ENCODE measurements at places on chromosomes 2 and 18.

- no peak for DNase-seq
Observed at GRCh38 chr2:143759455-143759854, 630.2 kb downstream of the ARHGAP15 start.

- no peak for DNase-seq
Observed at GRCh38 chr2:84969511-84970209, 1.3 kb upstream of the KCMF1 start.

DNA sequence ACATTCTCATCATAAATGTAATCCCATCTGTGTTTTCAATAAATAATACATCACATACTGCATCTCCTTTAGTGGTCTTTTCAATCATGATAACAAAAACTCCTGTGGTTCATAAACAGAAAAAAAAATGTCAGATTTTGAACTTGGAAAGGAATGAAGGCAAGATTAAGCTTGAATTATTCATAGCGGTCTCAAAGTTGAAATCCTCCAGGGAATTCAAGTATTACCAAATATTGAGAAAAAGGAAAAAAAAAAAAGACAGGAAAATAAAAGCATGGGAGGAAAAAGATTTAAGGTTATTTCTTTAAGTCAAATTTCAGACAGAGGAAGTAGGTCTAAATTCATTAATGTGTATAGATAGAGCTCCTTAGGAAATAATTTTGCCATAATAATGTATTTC lies 92.1 kb downstream of the COLEC12 start:
- no peak for DNase-seq

DNA sequence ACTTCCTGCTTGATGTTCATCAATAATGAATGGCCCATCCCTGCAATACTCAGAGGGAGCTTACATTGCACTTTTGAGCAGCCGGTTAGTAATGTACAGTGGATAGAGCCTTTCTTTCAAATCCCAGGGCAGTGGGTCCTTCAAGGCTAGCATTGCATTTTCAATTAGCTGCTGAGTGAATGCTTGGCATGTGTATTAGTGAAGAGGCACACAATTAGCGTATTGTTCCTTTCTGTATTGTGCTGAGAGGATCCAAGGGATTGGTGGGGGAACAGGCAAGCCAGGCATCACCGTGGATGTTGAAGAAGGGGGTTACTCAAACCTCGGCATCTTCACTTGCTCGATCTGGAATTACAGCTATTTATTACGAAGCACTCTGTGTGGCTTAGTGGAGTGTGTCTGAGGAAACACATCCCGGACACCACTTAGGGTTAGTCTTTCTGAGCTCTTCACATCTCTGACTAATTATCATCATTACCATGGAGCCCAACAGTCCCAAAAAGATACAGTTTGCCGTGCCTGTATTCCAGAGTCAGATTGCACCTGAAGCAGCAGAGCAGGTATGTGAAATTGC lies at the start of gene PPP1R1C:
TSS of gene PPP1R1C (plus strand) at position 222 of the 574 bp plus-strand sequence. CDS start at position 480, 258 bp downstream.
- DNase-seq: no peak

GRCh38 chr2:74428675-74429074 lies 7.1 kb downstream of the WDR54 start:
- no peak for DNase-seq

DNA sequence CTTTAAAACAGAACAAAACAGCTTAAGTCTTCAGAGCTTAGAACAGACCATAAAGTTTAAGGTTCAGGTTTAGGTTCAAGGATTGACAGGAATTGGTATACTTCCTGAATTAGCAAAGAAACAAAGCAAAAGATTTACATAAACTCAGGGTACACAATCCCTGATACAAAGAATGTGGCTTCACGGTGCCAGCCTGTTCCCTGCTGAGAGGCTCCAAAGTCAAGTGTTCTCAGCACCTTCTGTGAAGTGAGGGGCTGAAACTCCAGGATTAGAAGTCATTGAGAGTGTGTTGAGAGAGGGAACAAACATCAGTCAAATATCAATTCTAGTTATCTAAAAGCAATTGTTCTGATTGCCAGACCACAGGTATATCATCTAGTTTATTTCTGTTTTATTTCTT lies 35.7 kb downstream of the DYNAP start:
- no peak for DNase-seq

DNA sequence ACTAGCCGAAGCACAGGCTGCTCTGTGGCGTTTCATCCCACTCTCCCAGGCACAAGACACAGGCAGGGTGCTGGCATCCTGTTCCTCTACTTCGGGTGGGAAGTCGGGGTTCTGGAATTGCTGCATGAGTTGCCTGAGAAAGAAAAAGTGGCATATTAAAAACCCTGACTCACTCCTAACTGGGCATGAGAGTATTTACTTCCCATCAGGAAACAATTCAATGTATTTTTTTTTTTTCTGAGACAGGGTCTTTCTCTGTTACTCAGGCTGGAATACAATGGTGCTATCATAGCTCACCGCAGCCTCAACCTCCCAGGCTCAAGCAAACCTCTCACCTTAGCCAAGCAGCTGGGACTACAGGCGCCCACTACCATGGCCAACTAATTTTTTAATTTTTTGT lies 7.4 kb downstream of the ODC1 start:
- no peak for DNase-seq

DNA sequence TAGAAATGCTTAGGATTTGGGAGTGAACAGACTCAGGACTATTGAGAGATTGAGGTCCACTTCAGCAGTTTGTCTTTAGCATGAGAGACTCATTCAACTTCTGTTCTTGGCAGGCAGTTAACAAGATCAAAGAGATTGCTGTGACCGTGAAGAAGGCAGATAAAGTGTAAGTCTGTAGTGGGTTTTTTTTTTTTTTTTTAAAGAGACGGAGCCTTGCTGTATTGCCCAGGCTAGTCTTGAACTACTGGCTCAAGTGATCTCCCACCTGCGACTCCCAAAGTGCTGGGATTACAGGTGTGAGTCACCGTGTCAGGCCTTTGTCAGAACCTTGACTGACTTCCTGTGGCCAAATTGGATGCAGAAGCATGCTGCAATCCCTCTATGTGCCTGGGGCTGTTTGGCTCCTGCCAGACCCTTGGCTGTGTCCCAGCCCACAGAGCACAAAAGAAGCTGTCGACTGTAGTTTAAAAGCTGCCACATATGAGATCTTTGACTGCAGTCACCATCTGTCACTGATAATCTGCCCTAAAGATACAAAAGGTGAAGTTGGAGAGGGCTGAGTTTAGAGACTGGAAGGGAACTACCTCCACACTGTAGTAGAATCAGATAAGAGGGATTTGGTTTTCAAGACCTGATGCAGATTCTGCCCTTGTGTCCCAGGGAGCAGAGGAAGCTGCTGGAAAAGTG lies 9.9 kb downstream of the CCT7 start:
- no peak for DNase-seq

- no peak for DNase-seq
Observed at GRCh38 chr2:150228936-150229335, 258.5 kb downstream of the RND3 start.

- DNase-seq: no peak
Observed at GRCh38 chr2:172947461-172948153, 128.0 kb upstream of the MAP3K20 start.

DNA sequence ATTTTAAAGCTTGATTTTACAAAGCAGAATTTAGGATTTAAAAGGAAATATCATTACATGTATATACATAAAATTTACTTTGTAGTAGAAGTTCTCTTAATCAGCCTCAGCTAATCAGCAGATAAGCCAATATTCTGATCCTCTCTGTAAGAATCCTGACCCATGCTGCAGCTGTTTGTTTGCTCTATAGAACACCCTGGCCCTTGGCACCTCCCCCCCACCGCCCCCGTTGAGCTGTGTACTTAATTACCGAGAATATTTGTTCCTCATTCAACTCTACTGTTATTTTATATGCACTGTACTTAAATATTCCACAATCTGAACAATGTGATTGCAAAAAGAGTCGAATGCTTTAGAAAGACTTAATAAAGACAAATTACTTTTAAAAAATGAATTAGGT lies 98.0 kb downstream of the EVA1A start:
- no peak for DNase-seq

- DNase-seq: no peak
Observed at GRCh38 chr18:45686891-45687611, 36.9 kb upstream of the SLC14A1 start.

- no peak for DNase-seq
Observed at GRCh38 chr2:166700079-166700478, 188.2 kb upstream of the XIRP2 start.

GRCh38 chr2:142693171-142693950 lies 184.1 kb upstream of the KYNU start:
- no peak for DNase-seq

DNA sequence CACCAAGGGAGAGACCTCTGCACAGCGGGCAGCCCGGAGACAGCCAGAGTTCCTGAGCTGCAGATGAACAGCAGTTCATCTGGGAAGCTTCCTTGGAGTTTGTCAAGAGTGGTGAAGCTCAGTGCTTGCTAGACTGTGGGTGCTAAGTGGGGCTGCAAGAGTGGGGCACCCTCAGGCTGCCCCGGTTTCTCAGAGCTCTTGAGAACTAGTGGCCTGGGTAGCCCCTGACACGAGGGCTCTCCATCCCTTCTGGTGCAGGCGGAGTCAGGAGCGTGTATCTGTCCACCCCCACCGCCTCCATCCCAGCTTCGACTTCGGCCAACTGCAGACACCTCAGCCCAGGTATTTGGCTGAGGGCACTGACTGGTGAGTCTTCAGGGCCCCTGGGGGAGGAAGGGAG lies 222.0 kb downstream of the LOXHD1 start:
- DNase-seq: no peak

- no peak for DNase-seq
Observed at GRCh38 chr2:112787294-112787693, 3.0 kb upstream of the IL1A start.

DNA sequence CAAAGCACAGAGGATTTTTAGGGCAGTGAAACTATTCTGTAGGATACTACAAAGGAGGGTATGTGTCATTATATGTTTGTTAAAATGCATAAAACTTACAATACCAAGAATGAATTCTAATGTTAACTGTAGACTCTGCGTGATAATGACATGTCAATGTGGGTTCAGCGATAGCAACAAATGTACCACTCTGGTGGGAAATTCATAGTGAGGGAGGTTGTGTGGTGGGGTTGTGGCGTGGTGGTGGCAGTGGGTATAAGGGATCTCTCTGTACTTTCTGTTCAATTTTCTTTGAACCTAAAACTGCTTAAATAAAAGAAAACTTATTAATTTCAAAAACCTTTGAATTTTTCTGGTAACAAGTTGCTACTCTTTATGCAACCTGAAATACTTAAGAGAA lies 99.3 kb upstream of the SLC38A11 start:
- DNase-seq: no peak

DNA sequence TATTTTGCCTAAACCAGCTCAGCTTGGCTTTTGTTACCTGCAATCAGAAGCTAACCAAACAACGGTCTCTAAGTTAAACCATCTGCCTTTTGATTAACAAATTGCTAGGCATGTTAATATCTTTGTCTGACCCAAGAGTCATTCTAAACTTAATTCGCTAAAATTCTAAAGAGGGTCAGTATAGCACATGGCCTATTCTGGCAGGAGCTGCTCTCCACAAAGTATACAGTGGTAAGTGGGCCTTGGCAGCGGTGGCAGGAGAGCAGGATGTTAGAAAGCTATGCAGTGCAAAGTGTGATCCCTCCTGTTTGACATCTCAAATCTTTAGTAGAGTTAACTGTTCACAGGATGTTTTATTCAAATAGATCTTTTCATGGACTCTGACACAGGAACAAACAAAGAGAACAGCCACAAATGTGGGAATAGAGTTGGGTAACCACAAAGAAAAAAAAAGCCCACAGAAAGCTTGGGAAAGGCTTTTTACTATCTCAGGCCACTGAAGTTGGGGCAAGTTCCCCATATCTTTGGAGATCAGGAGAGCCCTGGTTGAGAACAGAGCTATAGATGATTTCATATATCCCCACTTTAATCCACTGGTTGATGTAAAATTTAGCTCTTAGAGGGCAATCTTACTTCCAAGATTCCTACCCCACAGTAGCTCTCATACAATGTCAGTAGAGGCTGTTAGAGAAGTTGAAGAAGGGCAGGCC lies 10.6 kb downstream of the CFAP210 start:
- DNase-seq: no peak

- DNase-seq: no peak
Observed at GRCh38 chr2:201180010-201180409, 2.9 kb upstream of the CASP10 start.

- DNase-seq: no peak
Observed at GRCh38 chr2:168350380-168350779, 103.0 kb upstream of the STK39 start.

- DNase-seq: peak; percentile 4
Observed at GRCh38 chr2:31319406-31320175, 85.6 kb downstream of the EHD3 start.

DNA sequence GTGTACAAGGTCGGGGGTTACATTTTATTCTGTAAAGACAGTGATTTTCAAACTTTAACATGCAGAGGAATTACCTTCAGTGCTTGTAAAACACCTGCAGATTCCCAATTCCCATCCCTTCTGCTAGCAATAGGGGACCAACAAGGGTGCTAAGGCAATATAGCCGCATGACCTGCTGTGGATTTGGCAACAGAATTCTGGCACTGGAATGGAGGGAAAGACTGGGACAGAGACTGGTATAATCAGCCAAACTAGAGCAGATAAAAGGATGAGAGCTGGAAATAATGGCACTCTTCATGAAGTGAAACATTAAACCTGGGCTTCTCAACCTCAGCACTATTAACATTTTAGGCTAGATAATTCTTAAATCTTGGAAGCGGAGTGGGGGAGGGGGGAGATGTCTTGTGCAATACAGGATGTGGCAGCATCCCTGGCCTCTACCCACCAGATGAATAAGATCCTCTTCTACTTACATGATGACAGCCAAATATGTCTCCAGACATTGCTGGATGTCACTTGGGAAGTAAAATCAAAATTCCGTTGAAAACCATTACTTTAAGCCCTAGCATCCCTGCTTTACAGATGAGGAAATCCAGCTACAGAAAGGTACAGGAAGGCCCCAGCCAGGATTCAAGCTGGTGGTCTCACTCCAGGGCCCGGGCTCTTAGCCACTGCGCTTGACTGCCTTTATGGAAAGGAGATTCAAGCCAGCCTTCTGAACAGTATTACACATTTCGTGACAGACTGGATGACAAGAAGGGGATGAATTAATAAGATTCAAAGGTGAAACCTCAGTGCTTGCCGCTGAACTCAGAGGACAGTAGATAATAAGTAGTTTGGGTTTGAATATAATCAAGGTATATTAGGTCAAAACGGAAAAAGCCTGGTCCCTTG lies 1.7 kb downstream of the EVA1A start:
- no peak for DNase-seq

DNA sequence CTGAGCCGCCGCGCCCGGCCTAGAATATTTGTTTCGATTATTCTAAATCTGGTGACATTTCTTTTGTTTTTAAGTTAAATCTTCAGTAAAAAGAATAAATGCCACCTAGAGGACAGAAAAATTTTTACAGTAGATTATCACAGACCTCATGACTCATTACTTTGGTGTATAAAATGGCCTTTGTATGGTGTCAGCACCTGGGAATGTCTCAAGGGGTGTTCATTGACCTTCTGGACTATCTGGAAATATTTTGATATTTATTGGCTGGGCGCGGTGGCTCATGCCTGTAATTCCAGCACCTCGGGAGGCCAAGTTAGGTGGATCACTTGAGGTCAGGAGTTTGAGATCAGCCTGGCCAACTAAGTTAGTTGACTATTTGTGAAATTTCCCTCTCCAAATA lies 30.3 kb upstream of the SLC30A6 start:
- DNase-seq: peak; percentile 11

GRCh38 chr2:64453770-64454385 lies at the start of gene LGALSL:
Gene LGALSL (plus strand): TSS chr2:64454162. CDS start chr2:64454546, 384 bp downstream.
- peak; percentile 56 for DNase-seq
